ENCODE measurements at places on chromosomes 12 and 14.

DNA sequence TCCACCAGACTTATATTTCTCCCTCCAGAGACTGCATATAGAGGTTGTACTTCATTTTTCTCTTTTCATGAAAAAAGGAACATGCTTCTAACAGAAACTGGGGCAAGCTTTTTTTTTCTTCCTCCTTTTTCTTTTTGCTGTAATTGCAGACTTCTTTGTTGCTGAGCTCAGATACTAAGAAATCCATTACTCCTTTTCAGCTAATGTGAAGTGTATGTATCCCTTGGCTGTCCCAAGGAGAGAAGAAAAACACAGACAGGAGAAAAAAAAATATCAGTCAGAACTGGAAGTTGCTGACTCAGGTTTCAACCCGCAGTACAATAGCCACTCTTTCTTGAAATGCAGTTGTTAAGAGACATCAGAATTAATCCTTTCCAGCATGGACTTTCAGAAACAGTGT is 1248.4 kb downstream of the LRFN5 start:
- no peak for DNase-seq

GRCh38 chr12:94670898-94671297 is 20.5 kb upstream of the TMCC3 start:
- DNase-seq = no peak

DNA sequence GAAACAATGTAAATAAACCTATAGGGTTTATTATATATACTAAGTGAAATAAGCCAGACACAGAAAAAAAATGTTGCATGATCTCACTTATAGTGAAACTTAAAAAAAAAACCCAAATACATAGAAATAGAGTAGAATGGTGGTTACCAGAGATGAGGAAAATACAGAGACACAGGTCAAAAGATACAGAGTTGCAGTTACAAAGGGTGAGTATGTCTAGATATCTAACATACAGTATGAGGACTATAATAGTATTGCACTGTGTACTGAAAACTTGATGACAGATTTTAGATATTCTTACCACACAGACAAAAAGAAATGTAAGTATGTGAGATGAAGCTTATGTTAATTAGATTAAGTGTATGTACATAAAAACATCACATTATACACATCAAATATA is 28.1 kb downstream of the CLEC2D start:
- DNase-seq = no peak

GRCh38 chr12:89993632-89994031 is 285.0 kb upstream of the ATP2B1 start:
- no peak for DNase-seq

- DNase-seq = no peak
Measured at GRCh38 chr14:75470238-75470797, 42.5 kb downstream of the JDP2 start.

DNA sequence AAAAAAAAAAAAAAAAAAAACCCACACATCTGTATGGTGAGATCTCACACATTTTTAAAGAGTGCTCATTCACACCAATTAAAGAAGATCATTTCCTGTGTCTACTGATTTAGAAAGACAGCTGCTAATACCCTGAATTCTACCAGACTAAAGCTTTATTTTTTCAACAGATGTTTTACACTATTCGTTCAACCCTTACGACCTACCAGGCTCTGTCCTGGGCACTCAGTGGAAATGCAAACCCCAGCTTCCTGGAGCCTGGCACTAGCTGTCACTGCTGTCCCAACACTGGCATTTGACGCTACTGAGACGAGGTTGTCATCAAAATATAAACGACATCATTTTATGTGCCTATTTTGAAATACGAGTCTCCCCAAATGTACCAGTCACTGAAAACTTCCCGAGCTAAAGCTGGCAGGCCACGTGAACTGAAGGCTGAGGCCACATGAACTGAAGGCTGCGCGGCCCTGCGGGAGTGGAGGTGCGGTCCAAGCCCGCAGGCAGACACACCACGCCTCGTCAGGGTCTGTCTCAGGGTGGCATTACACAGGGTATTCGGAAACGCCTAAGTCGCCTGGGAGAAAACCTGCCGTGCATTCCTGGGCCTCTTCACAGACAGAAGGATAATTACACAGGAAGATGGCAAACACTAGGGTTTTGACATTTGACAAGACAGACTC is 27.2 kb downstream of the SLC15A4 start:
- no peak for DNase-seq

- no peak for DNase-seq
Measured at GRCh38 chr14:61603736-61604135, 91.6 kb upstream of the HIF1A start.

- DNase-seq = no peak
Measured at GRCh38 chr12:103816663-103817062, 24.4 kb downstream of the NT5DC3 start.

Data from NCI-H1105 (cell line).